ENCODE measurements at places on chromosomes 2 and 18.

DNA sequence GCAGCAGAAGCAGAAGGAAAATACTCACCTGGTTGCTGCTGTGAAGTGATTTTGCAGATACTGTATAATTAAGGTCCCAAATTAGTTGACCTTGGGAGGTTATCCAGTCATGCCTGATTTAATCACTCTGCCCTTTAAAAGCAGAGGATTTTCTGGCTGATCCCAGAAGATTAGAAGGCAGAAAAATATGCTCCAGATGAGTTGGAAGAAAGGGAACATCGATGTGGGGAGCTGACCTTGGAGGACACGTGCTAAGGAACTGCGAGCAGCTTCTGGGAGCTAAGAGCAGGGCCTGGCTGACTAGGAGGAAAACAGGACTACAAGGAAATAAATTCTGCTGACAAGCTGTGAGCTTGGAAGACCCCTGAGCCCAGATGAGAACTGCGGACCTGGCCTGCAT is 13.3 kb upstream of the DYM start:
- DNase-seq: no peak

DNA sequence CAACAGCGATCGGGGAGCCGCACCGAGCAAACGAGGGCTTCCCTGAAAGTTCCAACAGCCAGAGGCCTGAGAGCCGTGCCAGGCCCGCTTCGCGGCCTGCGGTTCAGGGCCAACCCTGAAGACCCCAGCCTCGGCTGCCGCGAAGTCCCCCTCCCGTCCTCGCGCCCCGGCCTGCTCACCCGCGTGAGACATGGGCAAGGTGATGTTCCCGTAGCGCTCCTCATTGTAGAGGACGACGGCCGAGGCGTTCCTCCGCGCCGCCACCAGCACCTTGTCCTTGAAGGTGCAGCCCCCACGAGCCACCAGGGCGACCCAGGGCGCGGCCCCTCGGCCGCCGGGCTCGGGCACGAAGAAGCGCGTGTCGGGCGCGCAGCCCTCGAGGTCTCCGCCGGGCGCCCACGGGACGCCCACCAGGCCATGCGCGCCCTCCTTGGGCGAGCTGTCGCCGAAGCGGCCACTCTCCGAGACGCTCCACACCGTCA is 510 bp downstream of the RNF149 start:
- DNase-seq: no peak

DNA sequence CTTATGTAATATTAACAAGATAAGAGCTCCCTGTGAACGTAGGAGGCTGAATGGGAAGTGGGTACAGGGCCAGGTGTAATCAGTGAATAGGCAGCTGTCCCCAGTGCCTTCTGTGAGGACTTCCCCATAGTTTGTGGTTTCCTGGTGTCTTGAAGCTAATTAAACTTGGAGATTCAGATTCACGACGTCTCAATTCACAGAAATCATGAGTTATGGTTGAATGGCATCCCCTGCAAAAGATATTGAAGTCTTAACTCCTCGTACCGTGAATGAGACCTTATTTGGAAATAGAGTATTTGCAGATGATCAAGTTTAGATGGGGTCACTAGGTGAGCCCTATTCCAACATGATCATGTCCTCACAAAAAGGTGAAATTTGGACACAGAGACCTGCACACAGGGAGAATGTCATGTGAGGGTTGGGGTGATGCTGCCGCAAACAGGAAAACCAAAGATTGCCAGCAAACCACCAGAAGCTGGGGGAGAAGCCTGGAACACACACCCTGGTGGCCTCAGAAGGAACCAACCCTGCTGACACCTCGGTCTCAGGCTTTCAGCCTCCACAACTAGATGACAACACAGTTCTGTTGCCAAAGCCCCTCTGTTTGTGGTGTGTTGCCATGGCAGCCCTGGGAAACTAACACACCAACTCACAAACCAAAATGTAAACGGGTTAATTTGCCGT is 13.2 kb downstream of the ARL4C start:
- no peak for DNase-seq

DNA sequence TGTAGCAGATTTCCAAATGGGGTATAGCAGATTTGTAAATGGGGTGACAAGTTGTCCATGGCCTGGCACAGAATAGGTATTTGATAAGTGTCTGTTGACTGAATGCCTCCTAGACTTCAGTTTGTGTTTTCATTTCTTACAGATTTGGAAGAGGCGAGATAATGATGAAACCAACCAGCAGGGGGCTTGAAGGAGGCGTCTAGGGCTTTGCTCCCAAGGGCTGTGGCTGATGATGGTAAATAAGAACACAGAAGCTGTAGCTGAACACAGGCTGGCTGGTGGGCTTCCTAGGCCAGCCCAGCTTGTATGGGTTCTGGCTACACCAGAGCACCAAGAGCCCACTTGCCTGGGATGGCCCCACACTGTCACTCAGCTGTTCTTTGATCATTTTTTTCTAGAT is 19.4 kb downstream of the SFTPB start:
- DNase-seq: no peak

DNA sequence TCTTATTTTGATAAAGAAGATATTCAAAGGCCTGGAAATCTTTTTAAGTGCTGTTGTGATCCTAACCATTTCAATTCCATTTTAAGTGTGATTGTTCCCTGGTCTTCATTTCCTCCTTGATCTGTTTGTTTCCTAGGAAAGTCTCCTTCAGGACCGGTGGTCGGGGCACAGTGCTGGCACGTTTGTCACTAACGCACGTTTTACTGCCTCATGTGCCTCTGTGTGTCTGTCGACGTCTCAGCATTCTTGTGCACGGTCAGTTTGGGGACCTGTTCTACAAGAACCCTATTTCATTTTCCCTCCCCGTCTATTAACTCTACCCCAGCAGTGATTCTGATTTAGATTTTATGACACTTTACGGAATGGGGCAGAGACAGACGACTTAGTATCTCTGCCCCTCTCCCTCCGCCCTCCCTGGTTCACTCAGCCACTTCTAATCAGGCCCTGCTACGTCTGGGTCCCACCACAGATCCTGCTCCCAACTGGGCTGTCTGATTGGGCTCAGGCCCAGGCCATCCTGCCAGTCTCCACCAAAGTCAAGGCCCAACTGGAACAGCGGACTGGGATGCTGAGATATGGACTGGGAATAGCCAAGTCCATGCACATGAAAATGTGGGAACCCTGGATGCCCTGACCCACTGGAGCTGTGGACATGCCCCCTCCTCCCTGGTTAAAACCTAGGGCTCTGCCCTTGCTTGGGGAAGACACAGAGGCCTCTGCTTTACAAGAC is 95.6 kb downstream of the TWIST2 start:
- DNase-seq: no peak

GRCh38 chr2:129006135-129006886 is 687.6 kb upstream of the HS6ST1 start:
- DNase-seq: no peak

- DNase-seq: no peak
These were observed 31.4 kb upstream of the CD28 start for GRCh38 chr2:203675086-203675485.

DNA sequence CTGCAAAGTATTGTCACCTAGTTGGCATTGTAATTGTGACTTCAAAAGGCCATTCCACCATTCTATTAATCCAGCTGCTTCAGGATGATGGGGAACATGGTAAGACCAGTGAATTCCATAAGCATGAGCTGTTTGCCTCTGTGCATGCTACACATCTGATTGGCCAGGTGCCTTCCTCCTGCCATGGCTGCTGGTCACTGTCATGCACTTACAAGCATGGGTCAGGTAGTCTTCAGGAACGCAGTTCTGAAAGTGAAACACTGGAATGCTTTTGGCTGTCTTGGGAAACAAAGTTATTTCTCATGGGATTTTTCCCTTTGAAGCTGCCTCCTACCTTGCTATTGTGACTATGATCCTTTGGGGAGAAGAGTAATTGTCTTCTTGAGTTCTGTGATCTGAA is 267.6 kb downstream of the GBX2 start:
- no peak for DNase-seq

GRCh38 chr2:1436369-1436768 is 23.1 kb downstream of the TPO start:
- DNase-seq: no peak

- no peak for DNase-seq
These were observed 75.7 kb downstream of the CHST9 start for GRCh38 chr18:27109451-27109850.

GRCh38 chr2:160507046-160507407 is 13.4 kb upstream of the RBMS1 start:
- no peak for DNase-seq

DNA sequence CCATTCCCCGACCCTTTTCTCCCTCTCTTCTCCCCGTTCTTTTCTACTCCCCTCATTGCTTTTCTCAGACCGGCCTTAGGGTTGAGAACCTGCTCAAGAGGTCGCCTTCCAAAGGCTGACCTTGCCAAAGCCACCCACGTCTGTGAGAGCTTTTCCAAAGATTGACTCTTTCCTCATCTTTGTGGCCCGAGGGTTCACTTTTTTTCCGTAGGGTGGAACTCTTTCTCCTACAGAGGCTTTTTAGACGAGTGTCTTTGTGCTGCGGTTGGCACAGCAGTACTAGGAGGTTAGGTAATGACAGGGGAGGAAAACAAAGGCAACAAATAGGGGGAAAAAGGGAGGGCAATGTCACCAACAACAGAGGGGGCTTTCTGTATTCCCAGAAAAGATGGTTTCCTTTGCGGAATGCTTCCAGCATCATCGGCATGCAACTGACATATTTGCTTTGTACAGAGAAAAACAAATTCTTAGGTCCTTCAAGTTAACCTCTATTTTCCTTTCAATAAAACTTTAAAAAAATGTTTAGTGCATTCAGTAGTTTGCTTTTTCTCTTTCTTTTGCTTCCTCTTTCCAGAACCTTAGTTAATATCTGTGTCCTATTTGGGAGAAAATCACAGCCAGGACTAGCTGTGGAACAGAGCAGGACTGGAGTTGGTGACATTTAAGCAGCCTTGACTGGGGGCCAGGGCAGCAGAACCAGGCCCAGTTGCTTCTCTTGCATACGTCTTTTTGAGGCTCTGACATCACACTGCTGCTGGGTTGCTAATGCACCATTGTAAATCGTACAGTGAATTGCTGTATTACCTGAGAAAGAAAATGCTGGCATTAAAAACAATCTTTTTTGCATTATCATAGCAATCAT is 188.1 kb upstream of the FANCL start:
- no peak for DNase-seq

GRCh38 chr18:22789052-22789451 is 144.1 kb upstream of the RBBP8 start:
- DNase-seq: no peak

DNA sequence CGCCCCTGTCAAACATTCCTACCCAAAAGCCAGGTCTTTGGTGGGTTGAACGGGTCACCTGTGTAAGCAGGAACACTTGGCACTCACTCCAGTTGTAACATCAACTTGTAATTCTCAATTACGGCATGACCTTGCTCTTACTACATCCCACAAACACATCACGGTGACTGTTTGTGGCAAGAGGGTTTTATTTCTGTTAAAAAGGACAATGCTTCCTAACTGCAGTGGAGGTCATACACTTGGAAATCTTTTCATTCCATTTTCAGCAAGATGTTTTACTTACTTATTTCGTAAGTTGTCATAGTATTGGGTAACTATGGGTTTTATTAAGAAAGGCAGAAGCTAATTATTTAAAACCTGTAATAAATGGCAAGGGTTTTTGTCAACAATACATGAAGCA is 126.1 kb downstream of the ZNF516 start:
- no peak for DNase-seq

DNA sequence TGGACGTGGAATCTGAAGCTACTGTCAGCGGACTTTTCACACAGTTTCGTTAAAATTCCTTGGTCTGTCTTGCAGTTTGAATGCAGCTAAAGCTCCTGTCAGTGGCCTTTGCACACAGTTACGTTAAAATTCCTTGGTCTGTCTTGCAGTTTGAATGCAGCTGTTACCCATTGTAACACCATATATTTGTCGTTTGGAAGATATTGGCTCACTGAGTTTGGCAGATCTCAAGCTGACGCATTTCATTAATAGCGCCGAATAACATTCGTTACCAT is 1.0 kb downstream of the LIMS1 start:
- DNase-seq: no peak

- DNase-seq: no peak
These were observed 245.1 kb downstream of the LDLRAD4 start for GRCh38 chr18:13463526-13464210.

DNA sequence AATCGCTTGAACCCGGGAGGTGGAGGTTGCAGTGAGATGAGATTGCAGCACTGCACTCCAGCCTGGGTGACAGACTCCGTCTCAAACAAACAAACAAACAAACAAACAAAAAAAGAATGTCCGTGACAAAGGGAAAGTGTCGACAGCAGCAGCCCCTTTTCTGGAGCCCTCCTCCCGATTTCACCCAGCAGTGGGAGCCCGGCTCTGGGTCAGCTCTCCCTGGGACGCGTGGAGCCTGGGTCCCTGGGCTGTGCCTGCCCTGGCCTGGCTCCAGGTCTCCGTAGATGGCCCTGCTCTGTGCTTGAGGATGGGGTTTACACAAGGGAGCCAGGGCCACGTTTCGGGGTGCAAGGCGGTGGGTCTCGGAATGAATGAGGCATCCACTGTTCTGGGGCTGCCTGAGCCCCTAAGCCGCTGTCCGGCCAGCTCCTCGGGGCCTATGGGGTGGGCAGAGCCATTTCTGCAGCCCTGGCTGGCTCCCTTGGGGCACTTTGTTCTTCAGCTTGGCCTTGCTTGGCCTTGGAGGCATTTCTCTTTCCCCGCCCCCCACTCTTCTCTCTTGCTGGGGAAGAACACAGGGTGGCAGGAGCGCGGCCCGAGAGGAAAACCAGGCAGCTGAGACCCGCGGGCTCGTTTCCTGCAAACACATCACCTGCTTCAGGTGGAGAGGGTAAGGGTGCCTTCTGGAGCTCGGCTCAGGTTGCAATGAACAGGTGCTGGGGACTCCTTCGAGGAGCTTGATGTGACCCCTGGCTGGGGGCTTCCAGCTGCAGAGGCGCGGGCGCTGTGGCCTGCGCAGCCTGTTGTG is 29.1 kb downstream of the RTP5 start:
- DNase-seq: no peak

- no peak for DNase-seq
These were observed 3.5 kb downstream of the RSAD2 start for GRCh38 chr2:6881046-6881445.

- DNase-seq: no peak
These were observed 235.3 kb upstream of the TANK start for GRCh38 chr2:160924936-160925353.

DNA sequence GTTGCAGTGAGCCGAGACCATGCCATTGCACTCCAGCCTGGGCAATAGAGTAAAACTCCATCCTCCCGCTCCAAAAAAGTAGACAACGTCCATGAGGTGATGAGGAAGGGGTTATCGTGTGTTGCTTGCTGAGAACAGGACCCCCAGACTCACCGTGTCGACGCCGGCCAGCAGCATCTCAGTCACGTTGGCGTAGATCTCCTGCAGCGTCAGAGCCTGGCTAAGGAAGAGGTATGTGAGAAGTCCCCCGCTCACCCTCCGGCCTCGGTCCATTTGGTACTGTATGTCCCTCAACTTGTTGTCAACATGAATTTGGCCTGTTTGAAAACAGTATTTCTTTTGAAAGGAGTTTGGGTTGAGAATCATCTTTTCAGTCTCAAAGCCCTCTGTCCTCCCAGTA is 20.9 kb downstream of the CYP27C1 start:
- DNase-seq: no peak

DNA sequence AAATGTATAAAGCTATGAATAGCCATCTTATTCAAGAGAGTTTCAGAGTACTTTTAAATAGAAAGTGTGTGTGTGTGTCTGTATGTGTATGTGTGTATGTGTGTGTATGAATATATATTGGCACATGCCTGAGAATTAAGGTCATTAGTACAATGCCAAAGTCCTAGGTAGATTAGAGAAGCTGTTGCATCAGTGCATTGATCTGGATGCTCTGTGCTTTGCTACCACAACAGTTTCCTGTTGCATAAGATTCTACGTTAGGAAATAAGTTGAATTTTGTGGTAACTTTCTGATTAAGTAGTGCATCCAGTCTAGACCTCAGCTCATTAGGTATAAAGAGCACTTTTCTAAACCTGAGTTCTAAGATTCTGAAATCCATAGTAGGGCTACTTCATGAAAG is 1102.8 kb upstream of the KLHL29 start:
- no peak for DNase-seq

Measured in cortex of kidney (tissue), 1 donor.